ENCODE measurements at places on chromosomes 11 and 22.

- DNase-seq, result no peak
Measured at GRCh38 chr22:34829485-34829884, 236.5 kb upstream of the ISX start.

- no peak for DNase-seq
Measured at GRCh38 chr11:95595973-95596489, 193.6 kb downstream of the FAM76B start.

- no peak for DNase-seq
Measured at GRCh38 chr11:71997594-71997993, 1.1 kb upstream of the IL18BP start.

DNA sequence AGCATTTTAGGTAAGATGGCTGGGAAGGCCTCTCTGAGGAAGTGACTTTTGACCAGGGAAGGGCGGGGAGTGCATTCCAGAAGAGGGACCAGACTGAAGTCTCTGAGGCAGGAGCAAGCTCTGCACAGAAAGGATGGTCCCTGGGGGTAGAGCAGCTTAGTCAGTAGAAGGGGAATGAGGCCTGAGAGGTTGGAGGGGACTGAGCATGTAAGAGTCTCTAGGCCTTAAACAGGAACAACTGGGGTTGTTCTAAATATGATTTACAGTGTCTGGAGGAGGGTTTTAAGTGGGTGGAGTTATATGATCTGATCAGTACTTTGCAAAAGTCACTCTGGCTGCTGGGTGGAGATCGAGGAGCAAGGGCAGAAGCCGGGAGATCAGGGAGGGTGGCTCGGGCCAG is 31.7 kb upstream of the TEF start:
- DNase-seq, result no peak

- DNase-seq, result no peak
Measured at GRCh38 chr11:104907521-104908185, 9.4 kb upstream of the CASP12 start.

GRCh38 chr22:29872989-29873388 is 10.0 kb upstream of the MTMR3 start:
- peak; percentile 61 for DNase-seq

DNA sequence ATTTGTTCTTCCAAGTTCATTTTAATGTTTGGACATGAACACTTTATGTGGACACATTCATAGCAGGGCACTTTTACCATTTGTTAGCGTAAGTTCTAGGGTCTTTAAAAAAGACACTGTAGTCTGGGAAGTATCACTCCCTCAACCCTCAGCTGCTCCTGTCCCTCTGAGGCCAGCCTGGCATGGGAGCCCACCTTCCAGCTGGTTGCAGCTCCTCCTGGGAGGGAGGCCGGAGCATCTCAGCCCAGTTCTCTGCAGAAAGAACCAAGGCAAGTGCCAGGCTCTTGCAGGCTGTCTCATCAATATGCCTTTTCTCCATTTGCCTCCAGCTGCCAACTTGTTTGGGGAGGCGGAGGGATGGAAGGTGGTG is 150.6 kb downstream of the OPCML start:
- no peak for DNase-seq

DNA sequence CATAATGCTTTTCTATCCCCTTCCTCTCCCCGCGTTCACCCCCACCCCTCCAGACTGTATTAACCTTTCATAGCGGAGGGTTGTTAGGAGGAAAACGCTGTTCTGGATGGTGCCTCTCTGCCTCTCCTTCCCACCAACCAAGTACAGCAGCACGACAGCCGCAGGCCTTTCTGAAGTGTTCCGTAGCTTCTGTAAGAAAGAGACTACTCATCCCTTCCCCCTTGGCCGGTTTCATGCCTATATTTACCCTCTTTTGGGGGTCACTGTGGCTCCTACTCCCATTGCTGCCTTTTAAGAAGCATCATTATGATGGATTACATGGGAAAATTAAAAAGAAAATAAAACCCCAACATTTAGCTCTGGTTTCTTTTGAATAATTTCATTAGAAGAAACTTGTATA is 46.5 kb downstream of the ZBTB16 start:
- no peak for DNase-seq

GRCh38 chr11:86595451-86595850 is 77.0 kb downstream of the ME3 start:
- DNase-seq, result peak; percentile 25

GRCh38 chr11:1281326-1281973 is 28.0 kb downstream of the TOLLIP start:
- DNase-seq, result no peak

GRCh38 chr11:37687130-37687529 is 1089.1 kb upstream of the RAG2 start:
- no peak for DNase-seq

- DNase-seq, result peak; percentile 83
Measured at GRCh38 chr22:44460691-44461375, 37.2 kb downstream of the RTL6 start.

GRCh38 chr22:41030891-41031290 is 61.5 kb upstream of the EP300 start:
- DNase-seq, result no peak

GRCh38 chr11:69208190-69209037 is 52.7 kb downstream of the SMIM38 start:
- DNase-seq, result no peak

DNA sequence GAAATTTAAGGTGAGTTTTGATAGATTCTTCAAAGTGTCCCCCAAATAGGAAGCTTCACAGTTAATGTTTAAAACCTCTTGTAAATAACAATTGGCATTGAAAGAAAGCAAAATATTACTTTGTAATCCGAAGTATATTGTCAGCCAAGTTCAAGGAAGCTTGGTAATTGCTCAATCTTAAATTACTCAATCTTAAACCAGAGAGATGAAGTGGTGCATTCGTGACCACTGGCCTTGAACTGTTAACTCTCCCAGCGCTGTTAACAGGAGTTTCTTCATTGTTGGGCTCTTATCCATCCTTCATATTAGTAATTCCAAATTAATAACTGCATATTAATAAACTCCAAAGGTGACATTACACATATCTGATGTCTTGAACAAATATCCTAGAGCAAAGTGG is 20.6 kb upstream of the FDX1 start:
- peak; percentile 72 for DNase-seq

- DNase-seq, result no peak
Measured at GRCh38 chr11:47915374-47915773, 65.0 kb upstream of the PTPRJ start.

- no peak for DNase-seq
Measured at GRCh38 chr11:36135076-36135475, 154.1 kb downstream of the COMMD9 start.

DNA sequence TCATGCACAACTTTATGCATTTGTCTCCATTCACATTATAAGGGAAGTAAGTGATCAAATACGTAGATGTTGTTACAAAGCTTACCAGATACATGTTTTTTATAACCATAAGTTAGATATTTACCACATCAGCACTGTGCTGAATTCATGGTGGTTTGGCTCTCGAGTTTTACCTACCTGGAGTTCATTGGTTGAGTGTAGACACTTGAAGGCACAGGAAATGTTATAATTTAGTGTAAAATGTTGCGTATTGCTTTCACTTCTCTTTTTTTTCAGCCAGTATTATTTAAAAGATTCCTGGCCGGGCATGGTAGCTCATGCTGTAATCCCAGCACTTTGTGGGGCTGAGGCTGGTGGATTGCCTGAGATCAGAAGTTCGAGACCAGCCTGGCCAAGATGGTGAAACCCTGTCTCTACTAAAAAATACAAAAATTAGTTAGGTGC is 53.1 kb upstream of the GRK2 start:
- peak; percentile 95 for DNase-seq

GRCh38 chr11:108871867-108872266 is 207.0 kb downstream of the DDX10 start:
- DNase-seq, result no peak

GRCh38 chr11:19816040-19816439 is 103.4 kb downstream of the NAV2 start:
- DNase-seq, result no peak

DNA sequence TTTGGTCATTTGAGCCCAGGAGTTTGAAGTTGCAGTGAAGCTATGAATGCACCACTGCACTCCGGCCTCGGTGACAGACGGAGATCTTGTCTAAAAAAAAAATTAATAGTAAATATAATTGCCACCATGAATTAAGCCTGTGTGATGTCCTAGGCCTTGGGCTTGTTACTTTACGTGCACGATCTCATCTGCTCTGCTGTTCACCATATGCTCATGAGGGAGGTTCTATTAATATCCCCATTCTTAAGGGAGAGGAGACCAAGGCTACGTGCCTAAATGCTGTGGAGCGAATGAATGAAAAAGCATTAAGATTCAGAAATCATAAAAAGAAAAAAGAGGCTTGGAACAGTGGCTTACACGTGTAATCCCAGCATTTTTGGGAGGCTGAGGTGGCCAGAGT is 2.6 kb upstream of the ATG2A start:
- DNase-seq, result no peak

DNA sequence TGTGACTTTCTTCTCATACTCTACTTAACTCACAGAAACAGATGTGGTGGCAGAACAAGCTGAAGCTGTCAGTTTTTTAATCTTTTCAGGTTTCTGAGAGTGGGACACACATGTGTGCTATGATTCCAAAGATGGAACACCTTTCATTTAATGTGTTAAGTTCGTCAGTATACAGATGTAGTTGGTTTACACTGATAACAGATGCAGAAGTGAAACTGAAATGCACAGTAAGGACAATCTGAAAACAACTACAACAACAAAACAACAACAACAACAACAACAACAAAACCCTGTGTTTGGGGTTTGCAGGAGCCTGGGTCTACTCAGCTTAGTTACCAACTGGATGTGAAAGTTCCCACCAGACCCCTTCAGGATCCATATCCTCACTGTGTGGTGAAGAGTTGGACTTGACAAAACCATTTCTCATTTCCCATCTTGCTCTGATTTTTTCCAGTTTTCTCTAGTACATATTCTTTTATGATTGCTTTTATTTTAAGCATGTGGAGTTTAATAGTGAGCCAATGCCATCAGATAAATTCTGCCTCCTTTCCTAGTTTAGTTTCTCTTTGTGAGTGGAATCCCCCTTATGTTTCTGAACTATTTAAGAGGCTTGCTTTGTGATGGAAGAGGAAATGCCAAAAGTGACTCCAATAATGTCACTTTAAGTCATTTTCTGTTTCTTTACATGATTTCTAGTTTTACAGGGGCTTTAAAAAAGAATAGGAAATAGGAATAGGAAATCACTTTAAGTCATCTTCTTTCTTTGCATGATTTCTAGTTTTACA is 47.8 kb downstream of the ARHGAP42 start:
- DNase-seq, result no peak

DNA sequence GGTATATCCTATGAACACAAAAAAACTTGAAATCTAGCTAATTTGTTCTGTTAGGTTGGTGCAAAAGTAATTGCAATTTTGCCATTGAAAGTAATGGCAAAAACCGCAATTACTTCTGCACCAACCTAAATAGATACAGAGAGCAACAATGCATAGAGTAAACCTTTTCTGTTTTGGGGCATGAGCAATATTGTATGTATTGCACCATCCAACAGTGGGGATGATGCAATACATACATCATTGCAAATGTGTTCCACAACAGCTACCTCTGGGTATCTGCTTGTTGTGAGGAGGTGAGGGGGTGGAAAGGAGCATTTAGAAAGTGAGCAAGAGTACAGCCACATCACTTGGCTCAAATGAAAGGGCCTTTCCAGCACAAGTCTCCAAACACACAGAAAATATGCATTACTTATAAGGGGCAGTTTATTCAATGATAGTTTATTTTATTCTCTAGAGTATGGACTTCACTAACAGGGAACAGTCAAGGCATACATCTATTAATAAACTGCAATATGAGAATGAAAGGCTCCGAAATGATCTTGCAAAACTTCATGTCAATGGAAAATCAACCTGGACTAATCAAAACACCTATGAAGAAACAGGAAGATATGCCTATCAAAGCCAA is 77.3 kb downstream of the DEUP1 start:
- peak; percentile 32 for DNase-seq

GRCh38 chr22:22946131-22946530 is 58.5 kb downstream of the IGLL5 start:
- DNase-seq, result no peak

GRCh38 chr11:47577460-47578041 is 1.2 kb downstream of the KBTBD4 start:
- no peak for DNase-seq

DNA sequence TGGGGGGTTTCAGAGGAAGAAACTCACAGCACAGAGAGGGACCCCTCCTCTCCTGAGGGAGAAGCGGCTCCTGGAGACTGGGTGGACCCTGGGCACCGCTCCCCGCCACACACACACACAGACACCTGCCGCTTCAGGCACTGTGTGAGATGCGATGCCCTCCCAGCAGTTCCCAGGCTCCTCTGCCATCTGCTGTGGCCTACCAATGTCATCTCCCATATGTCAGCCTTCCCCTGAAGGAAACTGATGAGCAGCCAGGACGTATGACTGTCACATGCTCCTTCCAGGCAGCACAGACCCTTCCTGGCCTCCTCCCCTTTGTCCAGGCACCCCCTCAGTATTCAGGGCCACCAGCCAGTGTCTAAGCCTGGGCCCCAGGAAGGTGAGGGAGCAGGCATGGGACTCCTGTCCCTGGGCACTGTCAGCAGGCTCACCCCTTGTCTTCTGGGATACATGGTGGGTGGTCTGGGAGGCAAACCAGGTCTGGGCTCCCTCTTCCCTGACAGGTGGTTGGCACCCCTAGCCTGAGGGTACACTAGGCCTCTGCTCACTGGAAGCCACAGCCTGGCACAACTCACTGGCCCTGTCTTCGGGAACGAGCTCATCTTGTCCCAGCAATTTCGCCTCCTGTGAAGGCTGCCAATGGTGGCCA is 11.8 kb upstream of the BCR start:
- no peak for DNase-seq

GRCh38 chr11:34134765-34135164 is 29.3 kb downstream of the NAT10 start:
- no peak for DNase-seq

DNA sequence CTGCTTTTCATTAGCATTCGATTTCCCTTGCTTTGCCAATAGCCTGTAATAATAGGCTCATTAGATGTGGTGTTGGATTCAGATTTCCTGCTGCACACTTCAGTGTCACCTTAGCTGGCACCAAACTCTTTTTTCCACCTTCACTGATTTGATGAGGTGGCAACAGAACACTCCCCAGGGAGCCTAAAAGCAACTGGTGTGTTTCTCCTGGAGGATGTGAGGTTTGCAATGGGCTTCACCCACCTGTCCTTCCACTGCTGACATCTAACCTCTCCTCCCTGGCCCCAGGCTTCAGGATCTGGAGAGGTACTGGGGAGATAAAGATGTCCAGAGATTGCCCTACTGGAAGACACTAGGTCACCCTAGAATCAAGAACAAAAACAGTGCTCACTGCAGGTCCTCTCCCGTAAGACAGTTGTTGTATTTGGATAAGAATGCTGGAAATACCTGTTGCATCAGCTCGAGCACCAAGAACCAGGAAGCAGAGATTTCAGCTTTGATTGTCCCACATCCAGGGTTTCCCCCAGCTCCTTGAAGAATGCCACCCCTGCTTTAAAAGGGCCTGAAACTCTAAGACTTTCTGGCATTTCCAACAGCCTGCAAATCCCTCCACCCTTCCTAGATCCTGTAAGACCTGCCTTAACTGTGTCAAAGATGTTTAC is 96.9 kb downstream of the SLC1A2 start:
- no peak for DNase-seq

All from MV-4-11 (cell line).